Mucosa of descending colon (tissue), 3 donors: ENCODE measurements at places on chromosomes 13 and 19. TPM values are rescaled to one million over a fixed set of nuclear protein-coding genes. Genes with fewer than 3 reads are reported as not detected.
A peak's percentile ranks its signal among the peaks of the same experiment; 100 is the strongest.

DNA sequence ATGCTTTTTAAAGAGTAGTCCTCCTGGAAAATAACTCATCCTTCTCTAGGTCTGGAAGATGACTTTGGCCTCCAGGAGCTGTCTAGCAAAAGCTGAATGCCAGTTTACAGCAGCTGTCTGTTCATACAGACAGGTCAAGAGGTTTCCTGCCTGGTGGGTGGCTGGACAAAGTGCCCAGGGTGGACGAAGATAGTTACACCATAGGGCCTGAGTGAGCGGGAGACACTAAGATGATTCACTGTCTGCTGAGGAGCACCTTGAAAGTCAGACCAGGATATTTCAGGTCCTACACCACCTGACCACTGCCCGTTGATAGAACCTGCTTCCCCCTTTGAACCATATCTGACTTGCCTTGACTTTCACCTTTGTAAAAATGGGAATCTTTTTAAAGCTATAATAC lies 49.2 kb upstream of the RCBTB2 start:
- DNase-seq = no peak

GRCh38 chr13:46307554-46307953 lies 79.5 kb downstream of the RUBCNL start:
- no peak for DNase-seq

DNA sequence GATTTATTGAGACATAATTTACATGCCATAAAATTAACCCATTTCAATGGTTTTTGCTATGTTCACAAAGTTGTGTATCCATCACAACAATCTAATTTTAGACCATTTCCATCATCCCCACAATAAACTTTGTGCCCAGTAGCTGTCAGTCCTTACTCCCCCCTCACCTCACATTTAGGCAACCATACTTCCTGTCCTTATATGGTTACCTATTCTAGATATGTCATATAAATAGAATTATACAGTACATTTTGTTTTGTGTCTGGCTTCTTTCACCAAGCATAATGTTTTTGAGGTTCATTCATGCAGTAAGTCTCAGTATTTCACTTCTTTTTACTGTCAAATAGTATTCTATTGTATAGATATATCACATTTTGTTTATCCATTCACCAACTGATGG lies 23.2 kb upstream of the RPL21 start:
- DNase-seq = no peak

DNA sequence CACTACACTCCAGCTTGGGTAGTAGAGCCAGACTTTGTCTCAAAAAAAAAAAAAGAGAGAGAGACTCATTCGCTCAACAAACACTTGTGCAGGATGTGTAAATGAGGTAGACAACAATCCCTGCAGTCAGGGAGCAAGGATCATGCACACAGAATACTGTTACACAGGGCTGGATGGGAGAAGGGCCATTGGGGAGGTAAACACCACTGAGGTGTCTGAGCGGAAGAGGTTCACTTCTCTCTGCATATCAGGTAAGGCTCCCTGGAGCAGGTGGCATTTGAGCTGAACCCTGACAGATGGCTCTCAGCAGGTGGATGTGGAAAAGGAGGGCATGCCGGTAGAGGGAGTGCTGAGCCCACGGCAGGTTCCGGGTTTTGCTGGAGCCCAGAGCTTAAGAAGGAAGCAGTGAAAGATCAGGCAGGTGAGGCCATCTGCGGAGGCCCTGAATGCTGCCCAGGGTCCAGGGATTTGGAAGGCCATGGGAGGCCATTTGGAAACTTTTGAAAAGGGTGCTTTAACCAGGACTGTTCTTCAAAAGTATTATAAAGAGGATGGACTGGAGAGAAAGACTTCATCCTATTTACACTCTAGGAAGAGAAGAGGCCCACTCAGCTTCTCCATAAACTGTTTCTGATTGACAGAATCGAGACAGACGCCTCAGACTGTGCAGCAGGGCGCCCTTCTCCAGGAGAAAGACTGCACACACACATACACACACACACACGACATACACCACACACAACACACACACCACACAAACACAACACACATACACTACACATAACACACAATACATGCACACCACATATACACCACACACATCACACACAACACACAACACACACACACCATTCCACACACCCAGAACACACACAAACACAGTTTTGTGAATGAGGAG lies 199.4 kb downstream of the USP12 start:
- peak; percentile 84 for DNase-seq

- DNase-seq = peak; percentile 57
Measured at GRCh38 chr19:16585094-16585801, 13.0 kb upstream of the SLC35E1 start.

Gene ZGLP1
- total RNA-seq = 4.0 TPM

Gene IGFL3
- total RNA-seq = not detected

Gene FNDC3A
- 47.3 TPM for total RNA-seq

Gene SLC10A2
- not detected for total RNA-seq
